ENCODE measurements at places on chromosomes 13 and 19.

- DNase-seq: no peak
Observed at GRCh38 chr13:19159761-19160420, 21.7 kb downstream of the TUBA3C start.

DNA sequence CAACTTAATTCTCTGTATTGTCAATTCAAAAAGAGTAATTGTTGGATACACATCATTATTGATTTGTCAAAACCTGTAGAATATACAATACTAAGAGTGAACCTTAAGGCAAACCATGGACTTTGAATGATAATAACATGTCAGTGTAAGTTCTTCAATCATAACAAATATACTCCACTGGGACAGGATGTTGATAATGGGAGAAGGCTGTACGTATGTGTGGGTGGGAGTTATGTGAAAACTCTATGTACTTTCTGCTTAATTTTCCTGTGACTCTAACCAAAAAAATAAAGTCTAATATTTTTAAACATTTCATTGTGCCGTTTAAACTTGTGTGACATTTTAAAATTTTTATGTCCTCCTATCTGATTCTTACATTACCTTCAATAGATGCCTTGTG lies 526.7 kb downstream of the SUCLA2 start:
- DNase-seq: no peak

GRCh38 chr19:41934849-41935374 lies 6.7 kb upstream of the ERFL start:
- DNase-seq: peak; percentile 76

- no peak for DNase-seq
Observed at GRCh38 chr13:33312150-33312860, 26.8 kb upstream of the STARD13 start.

GRCh38 chr13:77728265-77729125 lies 31.0 kb downstream of the SLAIN1 start:
- DNase-seq: no peak

- DNase-seq: peak; percentile 17
Observed at GRCh38 chr19:49210108-49210900, 52.7 kb downstream of the TRPM4 start.

- DNase-seq: no peak
Observed at GRCh38 chr19:49491030-49491803, 3.8 kb downstream of the RPL13A start.

DNA sequence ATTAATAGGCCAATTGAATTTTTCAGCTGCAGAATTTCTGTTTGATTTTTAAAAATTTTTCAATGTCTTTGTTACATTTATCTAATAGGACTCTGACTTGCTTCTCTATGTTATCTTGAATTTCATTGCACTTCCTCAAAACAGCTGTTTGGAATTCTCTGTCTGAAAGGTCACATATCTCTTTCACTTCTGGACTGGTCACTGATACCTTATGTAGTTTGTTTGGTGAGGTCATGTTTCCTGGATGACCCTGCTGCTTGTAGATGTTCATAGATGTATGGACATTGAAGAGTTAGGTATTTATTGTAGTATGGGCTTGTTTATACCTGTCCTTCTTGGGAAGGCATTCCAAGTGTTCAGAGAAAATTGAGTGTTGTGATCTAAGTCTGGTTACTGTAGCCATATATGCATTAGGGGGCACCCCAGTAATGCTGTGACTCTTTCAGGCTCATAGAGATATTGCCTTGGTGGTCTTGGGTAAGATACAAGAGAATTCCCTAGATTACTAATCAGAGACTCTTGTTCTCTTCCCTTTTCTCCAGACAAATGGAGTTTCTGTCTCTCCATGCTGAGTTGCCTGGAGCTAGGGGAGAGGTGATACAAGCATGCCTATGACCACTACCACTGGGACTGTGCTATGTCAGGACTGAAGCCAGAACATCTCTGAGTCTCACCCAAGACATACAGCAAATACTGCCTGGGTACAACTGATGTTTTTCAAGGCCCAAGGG lies 27.8 kb downstream of the RFC3 start:
- no peak for DNase-seq

GRCh38 chr13:101941095-101941783 lies 460.6 kb downstream of the FGF14 start:
- DNase-seq: no peak

DNA sequence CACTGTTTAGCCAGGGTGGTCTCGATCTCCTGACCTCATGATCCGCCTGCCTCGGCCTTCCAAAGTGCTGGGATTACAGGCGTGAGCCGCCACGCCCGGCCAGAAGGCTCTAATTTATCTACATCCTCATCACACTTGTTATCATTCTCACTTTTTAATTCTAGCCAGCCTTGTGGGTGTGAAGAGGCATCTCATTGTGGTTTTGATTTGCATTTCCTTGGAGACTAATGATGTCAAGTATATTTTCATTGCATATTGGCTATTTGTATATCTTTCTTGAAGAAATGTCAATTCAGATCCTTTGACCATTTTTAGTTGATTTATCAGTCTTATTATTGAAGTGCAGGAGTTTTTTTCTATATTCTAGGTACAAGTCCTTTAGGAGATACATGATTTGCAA lies 27.7 kb upstream of the HIF3A start:
- no peak for DNase-seq

- DNase-seq: no peak
Observed at GRCh38 chr13:26168835-26169234, 53.3 kb downstream of the RNF6 start.

GRCh38 chr13:109454167-109454917 lies 332.0 kb downstream of the IRS2 start:
- no peak for DNase-seq

DNA sequence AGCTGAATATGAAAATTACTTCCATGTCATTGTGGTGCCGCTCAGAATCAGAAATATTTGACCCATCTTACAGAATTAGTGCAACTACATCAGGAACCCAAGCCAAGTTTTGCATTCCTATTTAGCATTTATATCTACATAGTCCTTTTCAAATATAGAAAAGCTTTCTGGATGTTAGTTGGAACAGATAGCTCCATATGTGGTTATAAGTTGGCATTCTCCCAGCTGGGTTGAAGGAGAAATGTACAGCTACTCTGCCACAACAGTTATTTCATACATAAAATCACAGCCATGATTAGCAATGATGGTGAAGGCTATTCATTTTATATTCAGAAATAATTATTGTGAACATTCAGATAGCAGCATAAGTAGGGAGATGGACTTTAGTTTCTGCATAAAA lies 28.2 kb downstream of the HPN start:
- no peak for DNase-seq

DNA sequence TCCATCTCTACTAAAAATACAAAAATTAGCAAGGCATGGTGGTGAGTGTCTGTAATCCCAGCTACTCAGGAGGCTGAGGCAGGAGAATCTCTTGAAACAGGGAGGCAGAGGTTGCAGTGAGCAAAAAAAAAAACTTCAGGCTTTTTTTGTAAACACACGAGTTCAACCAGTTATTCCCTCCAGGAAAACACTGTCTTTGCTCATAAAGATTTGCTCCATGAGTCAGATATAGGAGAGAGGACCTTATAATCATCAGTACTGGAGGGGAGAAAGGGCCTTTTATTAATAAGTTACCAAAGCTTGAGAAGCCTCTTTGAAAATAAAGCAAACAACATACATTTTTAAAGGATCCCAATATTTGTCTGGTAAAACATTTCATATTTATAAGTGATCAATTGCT lies 110.7 kb downstream of the EFNB2 start:
- no peak for DNase-seq

DNA sequence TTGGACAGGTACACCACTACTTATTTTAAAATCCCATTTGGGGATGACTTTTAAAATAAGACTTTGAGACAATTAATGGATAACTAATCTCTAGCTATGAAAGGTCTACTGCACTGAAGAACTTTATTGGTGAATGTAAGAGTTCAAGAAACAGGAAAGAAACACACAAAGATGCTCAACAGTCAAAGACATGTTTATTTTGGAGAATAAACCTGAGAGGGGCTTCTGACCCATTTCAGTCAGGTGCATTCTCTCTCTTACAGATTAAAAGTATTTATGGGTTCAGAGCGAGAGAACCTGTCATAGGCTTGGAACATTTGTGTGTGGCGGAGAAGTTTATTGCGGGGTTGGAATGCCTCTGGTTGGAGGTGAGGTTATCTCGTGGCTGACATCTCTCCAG lies 94.3 kb upstream of the USP29 start:
- DNase-seq: no peak

DNA sequence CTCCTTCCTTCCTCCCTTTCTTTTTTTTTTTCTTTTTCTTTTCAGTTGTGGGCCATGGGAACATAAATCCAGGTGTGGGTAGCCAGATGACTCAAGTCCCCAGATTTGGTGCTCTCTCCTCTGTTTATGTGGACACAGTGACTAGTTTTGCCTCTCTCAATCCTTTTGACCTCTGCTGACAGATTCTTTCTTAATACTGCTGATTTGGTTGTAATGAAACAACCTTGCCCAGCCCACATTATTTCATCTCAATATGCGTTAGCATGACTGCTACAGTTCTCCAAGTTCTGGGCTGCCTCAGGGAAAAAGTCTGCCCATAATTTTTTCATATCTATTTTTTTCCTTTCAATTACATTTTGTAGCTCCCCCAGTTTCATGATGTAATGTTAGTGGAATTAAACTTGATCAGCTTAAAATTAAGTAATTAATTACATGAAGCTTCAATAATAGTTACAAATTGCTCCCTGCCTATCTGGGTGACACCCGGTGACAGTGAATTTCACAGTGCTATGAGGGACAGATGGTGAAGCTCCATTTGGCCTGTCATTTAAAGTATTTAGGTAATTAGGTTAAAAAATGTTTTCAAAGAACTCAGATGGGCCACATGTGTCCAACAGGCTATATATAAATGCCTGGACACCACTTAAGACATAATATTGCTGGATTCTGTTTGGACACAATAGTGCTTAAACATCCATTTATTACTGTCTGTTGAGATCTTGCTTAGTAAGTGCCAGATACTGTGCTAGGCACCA lies 118.8 kb upstream of the FRY start:
- DNase-seq: no peak

GRCh38 chr19:35909684-35910035 lies 1.6 kb upstream of the TYROBP start:
- no peak for DNase-seq

GRCh38 chr13:70424428-70424827 lies 316.2 kb upstream of the KLHL1 start:
- no peak for DNase-seq

- DNase-seq: no peak
Observed at GRCh38 chr13:110392510-110393240, 85.6 kb downstream of the COL4A2 start.

DNA sequence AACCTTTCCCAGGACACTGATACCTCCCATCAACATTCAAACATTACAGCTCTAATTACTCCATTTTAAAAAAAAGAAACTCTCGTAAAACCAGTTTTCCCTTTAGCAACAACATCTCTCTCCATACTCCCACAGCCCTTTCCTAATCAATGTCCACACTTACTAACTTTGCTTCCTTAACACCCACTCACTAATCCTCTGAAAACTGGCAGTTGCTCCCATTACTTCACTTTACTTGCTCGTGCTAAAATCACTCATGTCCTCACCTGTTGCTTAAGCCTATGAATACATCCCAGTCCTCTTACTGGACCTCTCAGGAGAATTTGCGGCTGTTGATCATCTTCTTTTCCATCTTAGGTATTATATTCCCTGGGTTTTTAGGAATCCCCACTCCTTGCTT lies 44.8 kb downstream of the RBM26 start:
- no peak for DNase-seq

GRCh38 chr19:41903193-41903953 lies 20.4 kb downstream of the ARHGEF1 start:
- DNase-seq: no peak

GRCh38 chr13:109246001-109246400 lies 540.4 kb downstream of the IRS2 start:
- no peak for DNase-seq

DNA sequence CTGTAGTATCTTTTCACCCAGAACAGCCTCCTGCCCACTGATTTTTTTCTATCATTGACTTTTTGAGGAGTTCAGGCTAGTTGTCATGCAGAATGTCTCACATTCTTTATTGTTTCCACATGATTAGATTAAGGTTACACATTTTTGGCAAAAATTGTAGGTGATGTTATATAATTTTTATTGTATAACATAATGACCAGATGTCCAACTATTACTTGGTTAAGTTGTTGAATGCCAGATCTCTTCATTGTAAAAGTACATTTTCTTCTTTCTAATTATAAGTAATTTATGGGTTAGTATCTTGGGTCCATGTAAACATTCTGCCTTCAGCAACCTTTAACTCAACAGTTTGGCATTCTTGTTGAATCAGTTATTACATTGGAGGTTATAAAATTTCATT lies 138.4 kb downstream of the POSTN start:
- DNase-seq: no peak

DNA sequence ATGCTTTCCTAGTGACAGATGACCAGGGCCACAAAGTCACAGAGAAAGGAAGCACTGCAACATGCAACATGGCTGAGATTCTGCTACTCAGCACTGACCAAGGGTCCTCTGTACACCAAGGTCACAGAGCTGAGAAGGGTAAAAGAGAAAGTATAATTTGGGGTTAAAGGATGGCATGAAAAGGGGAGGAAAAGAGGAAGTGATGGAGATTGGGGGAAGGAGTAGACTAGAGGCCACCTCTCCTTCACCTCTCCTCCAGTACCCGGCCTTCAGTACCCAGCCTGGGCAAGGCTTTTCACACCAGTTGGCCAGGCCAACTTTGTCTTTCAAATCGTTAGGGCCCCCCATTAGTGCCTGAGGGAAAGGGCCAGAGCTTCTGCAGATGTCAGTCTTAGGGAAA lies 6.3 kb upstream of the RPS19 start:
- no peak for DNase-seq

DNA sequence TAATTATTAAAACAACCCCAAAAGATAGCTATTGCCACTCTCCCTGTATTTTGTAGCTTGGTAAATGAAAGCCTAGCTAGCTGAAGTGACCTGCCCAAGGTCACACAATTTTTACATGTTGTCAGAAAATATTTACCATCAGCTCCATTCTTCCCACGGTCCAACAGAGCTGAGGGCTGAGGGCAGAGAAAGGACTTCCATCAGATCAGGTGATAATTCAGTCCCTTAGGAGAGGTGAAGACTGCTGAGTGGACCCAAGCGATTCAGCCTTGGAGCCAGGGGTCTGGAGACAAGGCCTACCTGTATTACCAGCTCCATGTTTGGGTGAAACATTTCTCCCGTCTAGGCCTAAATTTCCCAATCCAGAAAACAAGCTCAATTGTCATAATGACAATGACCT lies 149.5 kb upstream of the TSHZ3 start:
- DNase-seq: no peak

- peak; percentile 62 for DNase-seq
Observed at GRCh38 chr19:1513499-1514294, 878 bp upstream of the ADAMTSL5 start.

DNA sequence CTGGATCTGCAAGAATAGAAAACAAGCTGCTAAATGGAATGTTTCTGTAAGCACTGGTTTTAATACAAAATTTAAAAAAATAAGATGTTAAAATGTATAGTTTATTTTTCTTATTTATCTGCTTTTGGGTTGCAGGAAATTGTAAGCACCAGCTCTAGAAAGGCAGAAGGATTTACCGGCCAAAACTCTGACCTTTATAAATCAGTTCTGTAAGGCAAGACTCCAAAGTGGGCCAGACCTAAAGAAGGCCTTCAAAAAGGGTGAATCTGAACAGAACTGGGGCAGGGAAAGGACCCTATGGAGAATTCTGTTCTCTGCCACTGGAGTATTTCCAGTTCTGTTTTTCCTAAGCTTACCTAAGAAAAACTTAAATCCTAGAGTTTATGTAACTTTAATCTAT lies 19.3 kb downstream of the ZNF100 start:
- DNase-seq: no peak

GRCh38 chr19:13989487-13989886 lies 16.6 kb downstream of the RFX1 start:
- DNase-seq: no peak

GRCh38 chr13:109331011-109331433 lies 455.4 kb downstream of the IRS2 start:
- DNase-seq: no peak

Data from effector CD4-positive, alpha-beta T cell (primary cell).